ENCODE measurements at places on chromosomes 16 and 17.

DNA sequence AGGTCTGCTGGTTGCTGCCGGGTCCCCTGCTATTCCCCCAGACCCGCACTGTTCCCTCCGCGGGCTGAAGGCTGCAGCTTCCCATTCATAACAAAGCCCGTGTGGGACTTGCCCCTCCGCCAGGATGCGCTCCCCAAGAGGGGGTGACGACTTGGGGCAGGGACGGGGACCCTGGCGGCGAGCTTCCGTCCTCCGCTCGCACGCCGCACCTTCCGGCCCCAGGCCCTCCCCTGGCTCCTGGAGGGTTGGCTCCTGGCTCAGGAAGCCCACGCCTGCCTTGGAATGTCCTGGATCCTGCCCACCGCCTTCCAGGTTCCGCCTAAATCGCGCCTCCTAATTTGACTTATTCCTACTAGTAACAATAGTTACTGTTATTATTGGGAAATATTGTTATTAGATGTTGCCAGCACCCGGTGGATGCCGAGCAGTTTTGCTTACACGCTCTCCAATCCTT lies 1.1 kb upstream of the TFAP4 start:
- DNase-seq = no peak

DNA sequence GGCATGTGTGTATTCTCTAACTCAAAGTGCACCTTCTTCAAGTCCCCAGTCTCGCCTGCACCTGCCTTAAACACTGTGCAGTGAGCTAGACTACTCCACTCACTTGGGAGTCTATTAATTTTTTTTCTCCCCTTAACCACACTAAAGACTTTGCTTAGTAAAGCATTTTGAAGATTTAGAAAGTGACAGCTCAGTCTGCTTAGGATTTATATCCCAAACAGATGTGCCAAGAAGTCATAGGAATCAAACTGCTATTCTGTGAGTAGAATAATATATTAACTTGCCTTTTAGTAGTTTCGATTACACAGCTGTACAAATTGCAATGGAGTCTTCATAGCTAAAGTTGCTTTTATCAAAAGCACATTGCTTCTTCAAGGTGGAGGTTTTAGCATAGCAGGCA lies 47.2 kb upstream of the MED13 start:
- DNase-seq = no peak

DNA sequence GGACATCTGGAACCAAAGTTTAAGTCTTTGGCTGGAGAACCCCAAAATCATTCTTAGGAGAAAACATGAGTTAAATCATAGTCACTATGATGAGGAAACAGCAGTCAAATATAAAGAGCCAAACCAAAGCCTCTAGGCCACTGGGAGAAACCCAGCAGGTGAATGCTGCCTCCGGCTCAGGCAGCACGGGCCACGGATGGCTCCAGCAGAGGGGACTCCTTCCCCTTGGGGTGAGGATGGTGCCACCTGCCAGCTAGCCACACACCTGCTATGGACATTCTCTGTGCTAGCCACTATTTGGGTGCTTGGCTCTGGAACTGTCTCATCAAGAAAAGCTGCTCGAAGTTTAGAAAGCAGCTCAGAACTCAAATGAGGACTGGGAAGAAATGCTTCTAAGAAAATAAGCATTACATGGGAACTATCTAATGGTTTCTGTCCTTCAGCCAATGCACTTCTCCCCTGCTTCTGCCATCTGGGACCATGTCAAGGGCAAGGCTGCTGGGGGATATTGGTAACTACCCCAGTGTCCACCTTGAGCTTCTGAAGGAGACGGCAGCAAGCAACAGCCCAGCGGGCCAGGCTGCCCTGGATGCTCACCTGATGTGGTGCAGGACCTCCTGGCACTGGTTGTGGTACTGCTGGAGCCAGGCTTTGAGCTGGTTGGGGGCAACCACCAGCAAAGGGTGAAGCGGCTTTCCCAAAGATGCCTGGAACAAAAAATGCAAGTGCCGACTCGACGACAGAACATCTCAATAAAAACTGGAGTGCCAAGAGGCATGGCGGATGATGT lies 22.5 kb downstream of the ELAC2 start:
- DNase-seq = no peak

DNA sequence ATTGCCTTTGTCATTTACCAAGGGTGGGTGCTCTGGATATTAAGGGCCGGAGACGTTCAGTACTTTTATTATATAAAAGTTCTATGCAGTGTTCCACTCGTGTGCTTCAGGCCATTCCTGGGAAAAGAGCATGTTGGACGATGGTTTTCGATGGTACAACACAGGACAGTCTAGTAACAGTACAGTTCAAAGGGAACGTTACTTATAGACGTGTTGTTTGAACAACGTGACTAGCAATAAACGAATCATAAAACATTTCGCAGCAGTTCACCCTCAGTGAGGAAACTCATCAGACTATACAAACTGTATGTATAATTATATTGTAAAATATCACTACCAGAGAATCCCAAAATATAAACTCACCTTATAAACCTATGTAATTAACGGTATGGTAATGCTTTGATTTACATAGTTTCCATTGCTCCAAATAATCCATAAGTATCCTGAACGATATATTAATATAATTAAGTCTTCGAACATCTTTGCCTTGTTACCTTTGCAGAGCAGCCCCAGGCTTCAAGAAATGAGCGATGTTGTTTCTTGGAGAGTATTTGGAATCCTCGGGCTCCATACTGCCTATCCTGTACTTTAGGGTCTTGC lies 589 bp downstream of the NMT1 start:
- no peak for DNase-seq

DNA sequence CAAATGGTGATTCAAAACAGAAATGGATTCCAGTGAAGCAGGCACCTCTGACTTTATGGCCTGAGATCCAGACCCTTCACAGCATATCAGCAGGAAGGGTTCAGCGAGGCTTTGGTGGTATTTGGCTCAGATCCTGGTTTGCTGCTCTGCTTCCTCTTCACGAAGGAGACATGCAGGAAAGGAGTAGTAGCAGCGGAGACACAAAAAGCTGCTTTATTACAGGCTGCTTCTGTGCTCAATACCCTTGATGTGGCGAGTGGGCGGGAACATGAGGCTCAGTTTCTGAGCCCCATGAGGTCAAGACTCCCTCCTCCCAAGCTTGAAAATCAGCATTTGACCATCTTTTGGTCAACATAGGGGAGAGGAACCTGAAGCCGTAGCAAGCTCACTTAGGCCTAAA lies 213.3 kb upstream of the AXIN2 start:
- no peak for DNase-seq

- no peak for DNase-seq
Measured at GRCh38 chr17:77318491-77319210, 177.9 kb downstream of the SEC14L1 start.

DNA sequence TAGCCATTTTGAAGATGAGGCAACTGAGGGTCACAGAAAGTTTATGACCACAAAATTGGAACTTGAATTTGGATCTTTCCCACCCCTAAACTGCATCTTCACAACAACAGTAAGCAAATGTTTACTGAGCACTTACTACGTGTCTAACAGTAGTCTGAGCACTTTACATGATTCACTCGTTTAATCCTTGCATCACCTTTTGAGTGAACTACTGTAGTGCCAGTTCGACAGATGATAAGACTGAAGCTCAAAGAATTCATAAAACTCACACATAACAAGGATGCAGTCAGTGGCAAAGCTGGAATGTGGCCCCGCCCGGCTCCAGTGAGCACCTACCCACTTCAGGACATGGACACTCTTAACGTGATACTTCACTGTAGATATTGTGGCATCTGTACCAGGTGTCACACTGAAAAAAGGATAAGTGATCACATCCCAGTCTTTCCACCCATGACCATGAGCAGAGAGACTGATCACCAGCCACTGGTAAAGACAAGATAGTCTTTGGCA lies 36.0 kb upstream of the HLF start:
- no peak for DNase-seq

GRCh38 chr17:44971776-44972483 lies 3.8 kb upstream of the C1QL1 start:
- DNase-seq = no peak

- no peak for DNase-seq
Measured at GRCh38 chr17:48054238-48055185, 6.4 kb downstream of the NFE2L1 start.

GRCh38 chr17:48194097-48194550 lies 86.6 kb downstream of the SNX11 start:
- no peak for DNase-seq

- no peak for DNase-seq
Measured at GRCh38 chr17:81456091-81456490, 56.5 kb downstream of the ACTG1 start.

DNA sequence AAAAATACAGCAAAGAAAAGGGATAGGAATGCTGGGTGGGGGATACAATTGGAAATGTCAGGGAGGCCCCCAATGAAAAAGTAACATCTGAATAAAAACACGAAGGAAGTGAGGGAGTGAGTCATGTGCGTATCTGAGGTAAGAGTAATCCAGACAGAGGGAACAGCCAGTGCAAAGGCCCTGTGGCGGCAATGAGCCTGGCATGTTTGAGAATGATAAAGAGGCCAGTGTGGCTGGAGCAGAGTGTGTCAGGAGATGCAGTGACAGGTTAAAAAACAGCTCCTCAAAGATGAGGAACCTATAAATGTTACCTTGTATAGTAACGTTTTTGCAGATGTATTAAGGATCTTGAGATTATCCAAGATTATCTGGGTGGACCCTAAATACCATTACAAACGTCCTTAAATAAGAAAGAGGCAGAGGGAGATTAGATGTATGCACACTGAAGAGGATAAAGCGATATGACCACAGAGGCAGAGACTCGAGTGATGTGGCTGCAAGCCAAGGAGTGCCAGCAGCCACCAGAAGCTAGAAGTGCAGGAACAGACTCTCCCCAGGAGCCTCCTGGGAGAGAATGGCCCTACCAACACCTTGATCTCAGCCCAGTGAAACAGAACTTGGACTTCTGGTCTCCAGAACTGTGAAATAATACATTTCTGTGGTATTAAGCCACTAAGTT lies 17.8 kb upstream of the SLC35B1 start:
- no peak for DNase-seq

DNA sequence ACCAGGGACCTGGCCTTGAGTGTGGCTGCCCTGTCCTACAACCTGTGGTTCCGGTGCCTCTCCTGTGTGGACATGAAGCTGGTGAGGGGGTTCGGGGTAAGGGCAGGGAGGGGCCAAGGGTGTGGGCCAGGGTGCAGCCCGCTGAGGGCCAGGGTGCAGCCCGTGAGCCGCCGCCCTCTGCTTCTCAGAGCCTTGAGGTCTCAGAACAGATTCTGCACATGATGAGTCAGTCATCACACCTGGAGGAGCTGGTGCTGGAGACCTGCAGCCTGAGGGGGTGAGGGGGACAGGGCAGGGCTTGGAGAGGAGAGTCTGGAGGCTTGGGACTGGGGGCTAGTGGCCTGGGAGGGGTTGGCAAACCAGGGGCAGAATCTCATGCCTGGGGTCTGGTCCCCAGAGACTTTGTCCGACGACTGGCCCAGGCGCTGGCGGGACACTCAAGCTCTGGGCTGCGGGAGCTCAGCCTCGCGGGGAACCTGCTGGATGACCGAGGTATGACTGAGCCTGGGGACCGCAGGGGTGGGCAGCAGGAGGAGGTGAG lies 2.2 kb downstream of the CARMIL2 start:
- DNase-seq = peak; percentile 33

- DNase-seq = no peak
Measured at GRCh38 chr16:58264961-58265479, 29.8 kb downstream of the PRSS54 start.
